ENCODE measurements at places on chromosomes 5 and 9.

GRCh38 chr5:59299006-59299405, 594.5 kb downstream of the PDE4D start:
- no peak for DNase-seq

GRCh38 chr9:96186591-96187011, 115.4 kb downstream of the HSD17B3 start:
- DNase-seq, result no peak

- DNase-seq, result no peak
Measured at GRCh38 chr5:147487031-147487750, 22.7 kb downstream of the DPYSL3 start.

GRCh38 chr9:131657940-131658339, 81.9 kb downstream of the RAPGEF1 start:
- no peak for DNase-seq

DNA sequence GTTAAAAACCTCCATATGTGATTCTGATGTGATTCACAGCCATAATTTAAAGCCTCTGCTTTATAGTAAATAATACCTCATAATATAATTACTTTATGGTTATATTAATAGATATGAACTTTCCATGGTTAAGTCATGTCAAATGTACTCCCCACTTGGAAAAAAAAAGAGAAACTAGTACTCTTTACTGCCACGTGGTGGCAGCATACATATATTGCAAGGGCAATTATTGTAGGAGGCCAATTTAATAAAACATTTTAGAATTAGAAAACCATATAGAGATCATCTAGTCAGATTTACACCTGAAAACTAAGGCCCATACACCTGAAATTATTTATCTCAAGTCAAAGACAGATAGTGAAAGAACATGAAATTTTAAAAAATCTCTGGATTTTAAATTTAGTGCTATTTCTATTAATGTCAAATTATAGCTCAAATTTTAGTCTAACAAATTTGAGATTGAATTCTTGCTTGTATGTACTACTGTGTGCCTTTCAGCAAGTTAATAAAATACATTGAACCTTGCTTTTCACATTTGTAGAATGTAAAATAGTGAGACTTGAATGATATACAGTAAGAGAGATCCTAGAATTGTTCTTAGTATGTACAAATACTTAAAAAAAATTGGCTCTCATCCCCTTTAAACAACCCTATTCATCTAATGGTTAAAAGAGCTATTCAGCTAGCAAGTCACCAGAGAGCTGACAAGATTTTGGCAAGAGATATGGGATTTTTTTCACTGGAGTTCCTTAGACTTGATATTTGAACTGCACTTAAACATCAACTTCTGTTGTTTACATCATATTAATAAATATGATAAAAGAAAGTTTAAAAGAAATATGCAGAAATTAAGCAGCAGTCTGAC, 603.8 kb downstream of the TLE4 start:
- DNase-seq, result no peak

DNA sequence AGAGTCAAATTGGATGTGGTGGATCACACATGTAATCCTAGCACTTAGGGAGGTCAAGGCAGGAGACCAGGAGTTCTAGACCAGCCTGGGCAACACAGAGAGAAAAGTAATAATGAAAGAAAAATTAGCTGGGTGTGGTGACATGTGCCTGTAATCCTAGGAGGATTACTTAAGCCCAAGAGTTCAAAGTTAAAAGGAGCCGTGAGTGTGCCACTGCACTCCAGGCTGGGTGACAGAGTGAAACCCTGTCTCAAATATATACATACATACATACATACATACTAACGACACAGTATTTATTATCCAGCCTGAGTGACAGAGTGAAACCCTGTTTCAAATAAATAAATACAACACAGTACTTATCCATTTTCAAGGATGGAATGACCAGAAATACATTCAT, 180.3 kb downstream of the BNC2 start:
- DNase-seq, result no peak
